ENCODE measurements at places on chromosomes 11 and 22. TPM values are rescaled to one million over a fixed set of nuclear protein-coding genes. Genes with fewer than 3 reads are reported as not detected.

The GRM5 gene
- not detected for total RNA-seq

DNA sequence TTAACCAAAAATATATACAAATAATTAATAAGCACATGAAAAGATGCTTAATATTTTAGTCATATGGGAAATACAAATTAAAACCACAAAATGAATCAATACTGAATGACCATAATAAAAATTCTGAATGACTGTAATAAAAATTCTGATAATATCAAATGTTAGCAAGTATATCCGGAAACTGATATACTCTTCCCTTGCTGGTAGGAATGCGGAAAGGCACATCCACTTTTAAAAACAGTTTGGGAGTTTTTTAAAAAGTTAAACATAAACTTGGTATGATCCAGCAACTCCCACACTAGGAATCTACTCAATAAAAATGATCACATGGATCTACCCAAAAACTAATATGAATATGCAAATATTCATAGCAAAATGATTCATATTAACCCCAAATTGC, 30.8 kb upstream of the GRIA4 start:
- H3K27ac ChIP-seq: no peak overlapping the region
- no peak overlapping the region for H3K4me3 ChIP-seq
- no peaks in the 10 kb centered on the region for H3K4me1 ChIP-seq
- no peak for DNase-seq
- H3K27me3 ChIP-seq: no peaks in the 10 kb centered on the region

DNA sequence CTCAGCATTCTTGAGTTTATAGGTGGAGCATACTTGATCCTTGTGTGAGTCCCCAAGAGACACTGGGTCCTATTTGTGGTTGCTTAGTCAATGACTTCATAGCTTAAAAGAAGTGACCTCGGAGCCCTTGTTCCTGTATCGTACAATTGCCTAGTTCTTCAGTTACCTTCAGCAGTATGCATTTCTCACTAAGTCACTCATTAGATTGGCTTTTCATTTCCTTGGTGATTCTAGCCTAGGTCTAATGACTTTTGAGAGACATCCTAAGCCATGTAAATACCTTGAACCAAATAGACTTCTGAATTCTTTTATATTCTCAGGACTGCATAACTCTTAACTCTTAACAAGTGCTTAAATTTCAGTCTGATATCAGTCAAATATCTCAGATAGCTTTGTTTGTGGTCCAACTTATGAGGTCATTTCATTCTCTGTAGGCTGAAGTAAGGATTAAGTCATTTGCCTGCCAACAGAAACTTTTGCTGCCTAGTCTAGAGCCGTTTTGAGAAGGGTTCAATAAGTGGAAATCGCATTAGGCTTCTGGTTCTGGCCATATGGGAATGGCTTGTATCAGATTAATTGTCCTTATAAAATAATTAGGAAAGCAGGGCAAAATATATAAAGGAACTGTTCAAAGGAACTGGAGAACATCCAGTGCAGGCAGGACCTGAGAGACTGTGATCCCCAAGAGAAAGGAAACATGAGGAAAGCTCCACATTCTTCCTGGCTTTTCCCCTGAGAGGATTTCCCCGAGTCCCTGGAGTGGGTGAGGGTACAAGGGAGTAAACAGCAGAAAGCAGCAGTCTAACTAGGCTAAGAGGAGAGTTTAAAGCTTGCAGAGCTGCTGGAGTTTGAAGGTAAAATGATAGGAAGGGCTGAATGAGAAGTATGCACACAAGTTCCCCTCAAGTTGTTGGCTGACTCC, 39.9 kb downstream of the TRAF6 start:
- no peak for DNase-seq
- H3K4me1 ChIP-seq: no peaks in the 10 kb centered on the region
- no peaks in the 10 kb centered on the region for H3K27me3 ChIP-seq
- H3K4me3 ChIP-seq: no peak overlapping the region
- H3K36me3 ChIP-seq: no peaks in the 10 kb centered on the region
- no peak overlapping the region for H3K27ac ChIP-seq

DNA sequence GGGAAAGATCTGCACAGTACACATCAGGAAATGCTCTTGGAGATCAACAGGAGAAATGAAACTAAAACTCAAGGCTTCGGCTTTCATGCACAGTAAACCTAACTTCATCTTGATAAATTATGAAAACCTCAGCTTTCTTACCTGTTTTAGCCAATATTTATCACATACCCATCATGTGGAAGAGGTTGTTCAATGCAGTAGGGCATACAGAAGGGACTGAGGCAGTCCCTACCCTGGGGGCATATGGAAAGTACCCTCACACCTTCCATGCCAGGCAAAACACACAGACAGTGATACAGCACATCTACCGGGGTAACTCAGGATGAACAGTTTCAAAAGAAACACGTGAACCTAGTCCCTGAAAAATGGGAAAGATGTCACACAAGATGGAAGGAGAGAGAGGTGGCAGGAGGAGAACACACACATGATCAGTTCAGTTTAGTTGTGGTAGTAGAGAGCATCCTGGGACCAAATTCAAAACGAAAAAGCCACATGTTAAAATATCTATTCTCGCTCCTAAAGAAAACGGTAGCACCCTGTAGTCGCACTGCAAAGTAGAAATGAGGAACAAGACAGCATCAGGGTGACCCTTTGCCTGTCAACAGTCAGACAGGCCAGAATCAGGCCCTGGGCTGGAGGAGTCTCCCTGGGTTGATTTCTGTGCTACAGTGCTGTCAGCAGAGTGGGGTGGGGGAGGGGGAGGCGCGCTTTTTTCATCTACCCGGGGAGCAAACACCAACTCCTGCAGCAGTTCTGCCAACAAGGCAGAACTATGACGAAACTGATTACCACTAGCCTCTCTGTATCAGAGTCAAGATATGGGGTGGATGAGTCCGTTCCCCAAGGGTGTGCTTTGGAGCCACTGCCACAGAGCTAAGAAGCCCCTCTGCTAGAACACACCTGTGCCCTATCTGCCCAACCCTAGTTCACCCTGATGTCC, 1.3 kb downstream of the HIRA start:
- peaks cover 4% of the 10 kb centered on the region for H3K4me1 ChIP-seq
- H3K27ac ChIP-seq: no peak overlapping the region
- no peaks in the 10 kb centered on the region for H3K27me3 ChIP-seq
- peak overlapping the region; percentile 92 for H3K4me3 ChIP-seq
- peaks cover 2% of the 10 kb centered on the region for H3K36me3 ChIP-seq
- DNase-seq: no peak

DNA sequence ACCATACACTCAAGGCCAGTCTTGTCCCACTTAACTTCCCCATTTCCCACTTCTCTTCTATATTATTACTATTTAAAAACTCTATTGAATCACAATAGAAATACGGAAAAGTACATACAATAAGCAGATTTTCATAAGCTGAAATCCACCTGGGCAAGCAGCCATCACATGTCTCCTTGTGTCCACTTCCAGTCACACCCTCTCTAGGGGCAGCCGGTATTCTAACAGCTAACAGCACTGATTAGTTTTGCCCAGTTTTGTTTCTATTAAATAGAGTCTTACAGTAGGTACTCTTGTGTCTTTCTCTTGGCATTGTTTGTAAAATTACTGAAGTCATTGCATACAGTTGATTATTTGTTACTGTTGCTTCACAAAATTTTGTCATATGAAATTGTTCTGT, 37.8 kb downstream of the PPP6R3 start:
- H3K4me3 ChIP-seq: no peak overlapping the region
- no peaks in the 10 kb centered on the region for H3K27me3 ChIP-seq
- no peak overlapping the region for H3K27ac ChIP-seq
- peaks cover 7% of the 10 kb centered on the region for H3K4me1 ChIP-seq
